NCI-H2029 (cell line): ENCODE measurements at places on chromosomes 1 and 21.

DNA sequence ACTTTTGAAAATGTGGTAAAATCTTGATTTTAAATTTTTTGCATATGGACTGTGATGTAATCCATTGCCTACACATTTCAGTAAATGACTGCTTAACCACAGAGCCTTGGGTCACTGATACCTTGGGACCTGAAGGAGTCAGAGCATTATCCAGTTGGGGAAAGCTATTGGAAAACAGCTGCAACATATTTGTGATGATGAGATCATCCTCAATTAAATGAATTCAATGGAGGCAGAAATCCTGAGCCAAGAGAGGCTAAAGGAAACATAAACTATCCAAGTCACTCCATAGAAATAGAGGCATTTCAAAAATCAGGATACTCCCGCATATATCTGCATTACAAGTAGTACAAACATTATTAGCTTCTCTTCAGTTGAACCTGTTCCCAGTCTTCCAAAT is 99.8 kb upstream of the PRMT6 start:
- no peak for DNase-seq

GRCh38 chr1:24343412-24344089 is 24.4 kb downstream of the GRHL3 start:
- DNase-seq, result no peak

DNA sequence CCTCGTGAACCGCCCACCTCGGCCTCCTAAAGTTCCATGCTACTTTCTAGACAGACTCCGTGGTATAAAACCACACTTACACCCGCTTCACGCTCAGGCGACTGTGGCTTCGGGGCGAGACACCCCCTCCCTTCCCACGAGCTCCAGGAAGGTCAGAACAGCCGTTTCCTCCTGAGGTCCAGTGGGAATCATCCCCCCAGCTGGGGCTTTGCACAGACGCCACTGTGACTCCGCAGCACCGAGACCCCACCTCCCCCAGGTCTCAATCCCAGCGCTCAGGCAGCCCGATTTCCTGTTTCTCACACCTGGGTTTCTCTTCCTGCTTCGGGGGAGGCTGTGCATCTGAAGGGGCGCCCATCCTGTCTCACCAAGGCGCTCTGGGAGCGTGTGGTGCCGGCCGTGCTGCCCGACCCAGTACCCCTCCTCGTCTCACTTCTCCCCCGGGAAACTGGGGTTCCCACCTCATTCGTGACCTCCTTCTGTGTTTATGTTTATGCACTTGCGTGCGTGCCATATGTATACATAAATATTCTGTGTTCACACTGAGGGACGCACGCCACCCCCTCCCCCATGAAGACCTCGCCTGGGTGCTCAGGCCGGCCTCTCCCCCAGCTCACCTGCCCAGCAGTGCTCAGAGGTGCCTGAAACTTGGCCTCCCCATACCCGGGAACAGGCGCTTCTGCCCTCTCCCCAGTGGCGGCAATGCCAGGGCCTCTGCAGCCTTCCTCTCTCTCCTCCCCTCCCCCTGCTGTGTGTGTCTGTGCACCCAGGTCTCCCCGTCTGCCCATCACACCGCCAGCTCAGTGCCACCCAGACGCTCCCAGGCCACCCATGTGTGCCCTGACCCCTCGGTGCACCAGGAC is 14.6 kb downstream of the SLC35E2B start:
- no peak for DNase-seq

- no peak for DNase-seq
These were observed 14.0 kb upstream of the DISC1 start for GRCh38 chr1:231612393-231613089.

DNA sequence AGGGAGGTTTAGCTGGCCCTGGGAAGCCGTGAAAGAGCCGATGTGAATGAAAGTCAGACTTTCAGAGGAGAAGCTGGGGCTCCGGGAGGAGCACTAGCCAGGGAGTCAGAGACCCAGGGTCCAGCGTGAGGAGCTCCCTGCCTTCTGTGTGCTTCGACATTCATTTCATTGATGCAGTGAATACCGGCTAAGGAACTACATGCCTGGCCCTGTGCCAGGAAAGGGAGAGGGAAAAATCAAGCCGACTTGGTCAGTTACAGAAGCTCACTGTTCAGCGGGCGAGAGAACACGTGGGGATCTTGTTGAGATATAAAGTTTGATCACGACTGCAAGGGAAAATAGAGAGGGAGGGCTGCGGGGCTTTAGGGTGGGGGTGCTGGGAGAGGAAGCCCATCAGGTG is 76.7 kb upstream of the RUNX3 start:
- no peak for DNase-seq

DNA sequence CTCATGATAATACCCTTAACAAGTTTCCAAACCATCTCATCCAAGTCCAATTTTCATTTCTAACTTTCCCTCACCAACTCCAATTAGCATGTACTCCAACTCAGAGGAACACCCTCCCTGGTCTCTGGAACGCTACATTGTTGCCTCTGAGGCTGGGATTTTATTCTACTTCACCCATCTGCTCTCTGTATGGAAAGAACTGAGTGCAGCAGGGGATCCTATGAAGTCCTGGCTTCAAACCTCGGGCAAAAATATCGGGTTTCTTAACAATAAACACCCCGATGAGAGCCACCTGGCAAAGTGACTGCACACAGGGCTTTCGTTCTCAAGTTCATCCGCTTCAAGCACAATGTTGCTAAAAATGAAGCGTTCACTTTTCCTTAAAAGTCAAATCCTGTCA is 99.6 kb downstream of the CRB1 start:
- DNase-seq, result no peak

GRCh38 chr1:205227584-205228013 is at the start of gene TMCC2:
TMCC2 (plus strand) TSS chr1:205227946; CDS start chr1:205228565, 619 bp downstream.
- peak; percentile 23 for DNase-seq
